ENCODE measurements at places on chromosomes 3 and 15.

GRCh38 chr3:4722103-4722502 lies 229.0 kb downstream of the ITPR1 start:
- peak; percentile 81 for DNase-seq

- no peak for DNase-seq
These were observed 270.7 kb upstream of the SLITRK3 start for GRCh38 chr3:165466856-165467255.

- no peak for DNase-seq
These were observed 194.0 kb downstream of the TNIK start for GRCh38 chr3:171266034-171266739.

GRCh38 chr15:48674876-48675275 lies 29.4 kb upstream of the FBN1 start:
- no peak for DNase-seq

DNA sequence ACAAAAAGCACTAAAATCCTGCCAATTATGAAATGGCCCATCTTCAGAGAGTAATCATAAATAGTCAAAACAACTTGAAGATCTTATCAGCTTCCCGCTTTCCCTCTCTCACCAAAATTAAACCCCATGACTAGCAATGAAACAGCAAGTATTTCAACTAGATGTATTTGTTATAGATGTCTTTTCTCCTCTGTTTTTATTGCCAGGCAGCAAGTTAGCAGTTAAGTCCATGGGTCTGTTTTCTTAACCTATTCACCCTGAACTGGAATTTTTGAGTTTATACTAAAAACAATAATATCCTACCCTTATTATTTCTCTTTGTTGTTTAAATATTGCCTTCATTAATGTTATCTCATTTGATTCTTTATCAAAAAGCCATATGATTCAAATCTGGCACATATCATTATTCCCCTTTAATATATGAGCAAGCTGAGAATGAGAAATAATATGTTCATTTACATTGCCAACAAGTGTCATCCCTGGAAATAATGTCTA lies 23.3 kb downstream of the AQP9 start:
- DNase-seq = no peak
